ENCODE measurements at places on chromosomes 4 and X. TPM values are rescaled to one million over a fixed set of nuclear protein-coding genes. Genes with fewer than 3 reads are reported as not detected.

The ARR3 gene
- total RNA-seq: not detected

DNA sequence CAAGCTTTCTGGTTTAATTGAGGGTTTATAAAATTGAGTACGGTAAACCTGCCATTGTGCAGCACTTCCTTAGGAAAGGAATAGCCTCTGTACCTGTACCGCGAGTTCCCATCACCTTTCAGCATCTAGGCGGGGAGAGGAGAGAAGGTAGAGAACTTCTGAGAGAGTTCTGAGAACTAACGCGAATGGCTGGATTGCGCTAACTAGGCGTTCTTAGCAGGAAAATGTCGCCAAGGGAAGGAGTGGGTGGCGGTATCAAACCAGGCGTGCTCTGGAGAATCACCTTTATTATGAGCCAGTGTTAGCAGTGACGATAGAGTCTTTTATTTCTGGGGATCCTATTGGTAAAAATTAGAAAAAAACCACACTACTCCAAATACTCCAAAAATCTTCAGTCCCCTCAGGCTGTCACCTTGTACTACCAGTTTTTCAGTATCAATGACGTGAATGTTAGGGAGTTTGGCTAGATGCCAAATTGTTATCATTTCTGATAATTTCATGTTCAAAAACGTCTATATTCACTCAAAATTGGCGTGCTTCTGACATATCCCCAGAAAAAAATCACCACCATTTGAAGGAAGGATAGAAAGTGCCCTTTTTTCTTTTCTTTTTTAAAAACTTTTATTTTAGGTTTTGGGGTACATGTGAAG lies 1.4 kb downstream of the UGT8 start:
- H3K27ac ChIP-seq: no peak overlapping the region
- no peak overlapping the region for H3K4me3 ChIP-seq
- DNase-seq: no peak
- H3K36me3 ChIP-seq: no peaks in the 10 kb centered on the region
- H3K27me3 ChIP-seq: no peaks in the 10 kb centered on the region

The XAGE1B gene
- total RNA-seq: not detected

DNA sequence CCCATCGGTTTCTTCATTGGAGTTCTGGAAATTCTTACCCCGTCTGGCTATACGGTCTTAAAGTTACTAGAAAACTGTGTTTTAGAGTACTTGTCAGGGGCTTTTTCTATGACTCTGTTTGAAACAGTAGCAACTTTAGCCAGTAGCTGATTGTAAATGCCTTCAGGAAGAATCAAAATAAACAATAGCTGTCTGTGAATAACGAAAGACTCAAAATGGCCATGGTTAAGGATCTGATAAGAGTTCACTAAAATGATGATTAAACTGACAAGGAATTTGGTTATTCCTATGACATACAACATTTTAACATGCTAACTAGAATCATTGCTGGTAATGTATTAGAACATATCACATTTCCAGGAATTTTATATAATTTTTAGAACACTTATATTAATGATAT lies 191.0 kb downstream of the EVC2 start:
- no peak overlapping the region for H3K27ac ChIP-seq
- no peaks in the 10 kb centered on the region for H3K36me3 ChIP-seq
- H3K4me3 ChIP-seq: no peak overlapping the region
- H3K4me1 ChIP-seq: no peaks in the 10 kb centered on the region
- no peaks in the 10 kb centered on the region for H3K27me3 ChIP-seq
- no peak for DNase-seq

The ITIH6 gene
- total RNA-seq: not detected

DNA sequence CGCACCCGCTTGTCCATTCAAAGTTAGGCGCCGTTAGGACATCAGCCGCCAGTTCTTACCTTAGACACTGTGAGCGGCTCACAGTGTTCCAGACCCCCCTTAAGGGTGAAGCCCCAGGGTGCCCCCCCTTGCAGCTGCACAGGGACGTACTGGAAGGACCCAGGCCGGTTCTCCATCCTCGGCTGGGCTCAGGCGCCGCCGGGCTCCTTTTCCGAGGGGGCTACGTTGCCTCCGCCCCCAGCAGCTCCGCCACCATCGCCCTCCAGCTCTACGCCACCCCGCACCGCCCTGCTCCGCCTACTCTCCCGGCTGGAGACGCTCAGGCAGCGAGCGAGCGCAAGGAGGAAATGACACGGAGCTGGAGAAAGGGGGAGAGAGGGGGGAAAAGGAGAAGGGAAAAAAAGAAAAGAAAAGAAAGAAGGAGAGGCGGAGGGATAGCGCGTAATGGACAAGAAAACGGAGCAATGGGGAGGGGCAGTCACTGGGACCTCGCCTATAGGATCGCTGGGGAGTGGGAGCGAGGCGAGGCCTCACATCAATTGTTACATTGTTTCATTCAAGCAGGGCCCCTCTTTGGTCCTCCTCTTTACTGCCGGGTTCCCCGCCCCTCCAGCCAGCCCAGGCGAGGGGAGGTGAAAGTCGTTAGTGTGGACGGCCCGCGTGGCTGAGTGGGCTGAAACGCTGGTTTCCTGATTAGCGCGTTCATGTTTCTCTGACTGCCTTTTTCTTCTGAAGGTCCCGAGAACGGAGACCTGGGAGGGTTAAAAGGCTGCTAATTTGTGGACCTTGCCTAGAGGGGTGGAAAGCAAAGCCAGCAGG lies at the start of gene SHROOM4:
TSS of gene SHROOM4 (minus strand) at position 352 of the 819 bp plus-strand sequence. CDS start at position 176, 176 bp downstream.
- no peaks in the 10 kb centered on the region for H3K36me3 ChIP-seq
- DNase-seq: no peak
- H3K27ac ChIP-seq: no peak within 1 kb of the TSS
- H3K27me3 ChIP-seq: no peaks in the 10 kb centered on the region

- H3K4me1 ChIP-seq: no peaks in the 10 kb centered on the region
- no peaks in the 10 kb centered on the region for H3K36me3 ChIP-seq
- no peak overlapping the region for H3K4me3 ChIP-seq
- no peak overlapping the region for H3K27ac ChIP-seq
- H3K27me3 ChIP-seq: no peaks in the 10 kb centered on the region
Observed at GRCh38 chr4:34720571-34720970, 1523.7 kb downstream of the ARAP2 start.
